ENCODE measurements at places on chromosomes 16 and 17. TPM values are rescaled to one million over a fixed set of nuclear protein-coding genes. Genes with fewer than 3 reads are reported as not detected.

DNA sequence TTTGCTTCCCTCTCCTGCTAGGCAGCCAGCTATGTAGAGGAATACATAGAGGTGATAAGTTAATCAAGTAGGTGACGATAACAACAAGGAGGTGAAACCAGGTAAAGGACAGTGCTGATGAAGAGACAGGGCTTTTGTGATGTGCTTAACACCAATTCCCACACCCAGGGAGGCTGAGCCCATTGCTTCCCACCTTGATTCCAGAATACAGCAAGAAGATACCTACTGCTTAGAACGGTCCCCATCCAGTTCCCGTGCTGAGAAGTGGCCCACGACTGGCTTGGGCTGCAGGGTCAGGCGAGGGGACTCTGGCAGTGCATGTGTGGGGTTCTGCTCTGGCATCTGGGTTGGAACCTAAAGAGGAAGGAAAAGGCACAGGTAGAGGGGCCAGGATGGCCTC is 16.1 kb upstream of the GFAP start:
- no peak for DNase-seq

DNA sequence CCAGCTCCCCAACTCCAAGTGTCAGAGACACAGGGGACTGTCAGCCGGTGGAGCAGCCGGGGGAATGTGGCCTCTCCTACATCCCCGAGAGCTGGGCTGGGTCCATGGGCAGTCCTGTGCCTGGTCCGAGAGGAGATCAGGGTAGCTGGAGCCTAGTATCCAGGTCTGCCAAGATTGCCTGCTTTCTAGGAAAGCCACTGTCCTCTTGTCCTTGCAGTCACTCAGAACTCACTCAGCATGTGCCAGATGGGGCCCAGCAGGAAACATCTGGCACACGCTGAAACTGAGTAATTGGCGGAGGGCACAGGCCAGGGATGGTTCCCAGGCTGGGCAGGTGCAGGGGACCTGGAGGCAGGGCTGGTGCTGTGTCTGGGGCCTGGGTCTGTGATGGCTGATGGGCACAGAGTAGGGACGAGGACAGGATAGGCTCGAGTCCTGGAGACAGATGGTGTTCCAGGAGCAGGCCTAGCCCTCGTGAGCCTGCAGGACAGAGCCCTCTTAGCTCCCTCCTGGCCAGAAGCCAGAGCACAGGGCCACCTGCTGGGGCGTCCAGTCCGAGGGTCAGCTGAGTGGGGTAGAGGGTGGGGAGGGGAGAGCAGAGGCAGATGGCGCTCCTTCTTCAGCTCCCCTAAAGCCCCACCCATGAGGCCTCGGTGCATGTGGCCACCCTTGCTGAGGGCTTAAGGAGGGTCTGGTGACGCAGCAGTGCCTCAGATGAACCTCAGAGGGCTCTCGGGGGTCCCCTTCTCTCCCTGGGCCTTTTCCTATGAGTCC is 31.1 kb downstream of the ADCY7 start:
- DNase-seq = no peak

DNA sequence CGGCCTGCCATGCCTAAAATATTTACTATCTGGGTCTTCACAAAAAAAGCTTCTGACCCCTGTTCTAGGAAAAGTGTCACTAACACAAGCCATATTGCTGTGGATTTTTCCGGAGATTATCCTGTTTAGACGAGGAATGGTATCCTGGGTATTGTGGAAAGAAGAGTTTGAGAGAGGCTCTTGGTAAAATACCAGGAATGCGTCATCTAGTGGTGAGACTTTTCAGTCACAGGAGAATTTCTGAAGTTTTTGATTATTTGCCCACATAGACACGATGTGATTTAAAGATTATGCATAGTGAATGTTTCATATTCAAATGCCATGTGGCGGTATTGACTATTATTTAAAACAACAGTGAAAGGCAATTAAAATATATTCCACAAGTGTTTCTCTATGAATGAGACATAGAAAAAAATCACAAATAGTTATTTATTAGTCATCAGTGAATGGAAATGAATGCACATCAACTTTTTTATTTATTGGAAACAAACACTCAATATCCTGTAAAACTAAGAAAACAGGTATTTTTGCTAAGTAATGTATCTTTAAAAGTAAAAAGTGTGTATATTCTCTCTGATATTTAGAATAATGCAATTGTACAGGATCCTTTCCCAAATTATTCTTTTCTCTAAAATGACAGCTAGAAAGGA is 7.8 kb downstream of the KRT28 start:
- DNase-seq = peak; percentile 55

DNA sequence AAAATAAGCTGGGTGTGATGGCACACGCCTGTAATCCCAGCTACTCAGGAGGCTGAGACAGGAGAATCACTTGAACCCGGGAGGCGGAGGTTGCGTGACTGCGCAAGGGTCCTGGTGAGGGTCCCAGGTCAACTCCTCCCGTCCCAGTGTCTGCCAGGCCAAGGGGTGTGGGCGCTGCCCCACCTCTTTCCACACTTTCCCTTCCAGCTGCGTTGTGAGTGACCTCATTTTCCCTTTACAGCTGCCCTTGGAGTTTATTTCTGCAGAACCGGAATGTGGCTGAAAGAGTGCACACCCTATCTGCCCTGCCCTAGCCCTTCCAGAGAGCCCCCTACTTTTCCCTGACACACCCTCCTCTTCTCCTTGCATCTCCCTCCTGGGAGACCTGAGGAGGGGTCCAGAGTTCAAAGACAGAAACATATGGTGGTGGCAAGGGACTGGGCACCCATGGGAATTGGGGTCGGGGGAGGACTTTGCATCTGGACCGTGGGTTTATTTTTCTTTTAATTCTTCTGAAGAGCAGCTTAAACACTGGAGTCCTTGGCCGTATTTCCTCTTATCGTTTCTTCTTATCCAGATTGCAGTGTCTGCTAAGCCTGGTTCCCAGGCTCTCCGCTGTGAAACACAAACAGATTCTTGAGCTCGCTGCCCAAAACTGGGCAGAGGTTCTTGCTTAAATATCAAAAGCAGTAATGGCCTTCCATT is 20.9 kb downstream of the MRC2 start:
- DNase-seq = peak; percentile 29

Gene CD79B
- total RNA-seq = not detected

DNA sequence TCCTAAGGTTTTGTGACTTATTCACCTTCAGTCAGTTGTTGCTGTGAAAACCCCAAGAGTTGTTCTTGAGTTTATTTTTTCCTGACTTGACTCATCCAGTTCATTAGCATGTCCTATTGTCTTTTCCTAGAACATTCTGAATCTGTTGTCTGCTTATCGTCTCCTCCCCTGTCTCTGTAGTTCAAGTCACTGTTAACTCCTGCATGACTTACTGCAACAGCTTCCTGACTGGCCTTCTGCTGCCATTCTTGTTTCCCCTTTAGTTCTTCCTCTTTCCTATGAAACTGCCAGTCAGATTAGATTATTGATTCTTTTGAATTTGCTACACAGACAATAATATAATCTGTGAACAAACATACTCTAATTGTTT is 161.5 kb downstream of the FTO start:
- no peak for DNase-seq

DNA sequence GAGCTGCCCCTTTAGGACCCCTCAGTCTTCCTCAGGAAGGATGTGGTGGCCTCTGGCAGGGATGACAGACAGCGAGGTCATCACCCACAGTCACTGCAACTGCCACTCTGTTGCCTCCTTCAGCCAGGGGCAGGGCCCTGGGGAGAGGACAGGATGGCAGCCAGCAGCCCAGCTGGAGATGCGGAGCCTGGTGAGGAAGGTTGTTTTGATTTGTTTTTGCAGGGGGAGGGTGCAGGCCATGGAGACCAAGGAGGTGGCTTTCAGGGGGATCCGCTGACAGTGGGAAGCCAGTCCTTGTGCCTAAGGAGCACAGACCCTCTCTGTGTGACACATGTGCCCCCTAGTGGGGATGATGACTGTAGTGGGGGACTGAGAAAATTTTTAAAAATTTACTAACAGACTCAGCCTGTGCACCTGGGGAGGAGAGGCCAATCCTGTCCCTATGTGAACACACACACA is 7.4 kb downstream of the PRCD start:
- DNase-seq = peak; percentile 85

DNA sequence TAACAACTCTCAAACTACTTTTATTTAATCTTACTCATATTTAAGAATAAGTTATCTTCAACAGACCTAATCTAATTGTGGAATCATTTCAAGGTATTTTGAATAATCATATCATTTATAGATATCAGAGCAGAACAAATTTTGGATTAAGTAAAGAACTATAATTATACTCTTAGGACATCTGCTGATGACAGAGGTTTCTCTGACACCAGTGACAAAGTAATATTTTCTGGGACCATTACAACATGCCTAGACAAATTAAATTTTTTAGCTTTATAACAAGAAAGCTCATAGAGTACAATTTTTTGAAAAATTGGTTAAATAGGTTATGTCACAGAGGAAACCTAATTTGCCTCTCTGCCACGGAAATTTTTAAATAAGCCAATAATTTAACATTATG is 30.5 kb downstream of the C16orf87 start:
- no peak for DNase-seq

GRCh38 chr17:60744355-60744966 is 66.8 kb downstream of the BCAS3 start:
- peak; percentile 24 for DNase-seq

Gene ACSM2B
- not detected for total RNA-seq

DNA sequence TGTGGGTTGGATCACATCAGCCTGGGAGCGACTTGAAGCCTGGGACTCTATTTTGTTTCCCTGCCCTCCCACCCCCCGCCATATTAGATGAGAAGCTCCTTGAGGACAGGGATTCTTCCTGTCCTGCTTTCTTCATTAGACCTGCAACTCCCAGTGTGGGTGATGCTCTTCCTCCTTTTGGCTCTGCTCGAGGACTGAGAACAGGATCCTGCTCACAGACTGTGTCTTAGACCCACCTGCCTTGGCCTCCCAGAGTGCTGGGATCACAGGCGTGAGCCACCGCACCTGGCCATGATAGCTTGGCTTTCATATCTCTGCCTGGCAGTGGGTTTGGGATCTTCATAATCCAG is 21.5 kb upstream of the TNS4 start:
- no peak for DNase-seq

Gene SLFN11
- 114 TPM for total RNA-seq

Measured in IMR-90 (cell line).